ENCODE measurements at places on chromosomes 6 and 20. TPM values are rescaled to one million over a fixed set of nuclear protein-coding genes. Genes with fewer than 3 reads are reported as not detected.
A peak's percentile ranks its signal among the peaks of the same experiment; 100 is the strongest.

Gene C20orf144
- not detected for total RNA-seq

Gene DYNLT2
- 2.0 TPM for total RNA-seq

DNA sequence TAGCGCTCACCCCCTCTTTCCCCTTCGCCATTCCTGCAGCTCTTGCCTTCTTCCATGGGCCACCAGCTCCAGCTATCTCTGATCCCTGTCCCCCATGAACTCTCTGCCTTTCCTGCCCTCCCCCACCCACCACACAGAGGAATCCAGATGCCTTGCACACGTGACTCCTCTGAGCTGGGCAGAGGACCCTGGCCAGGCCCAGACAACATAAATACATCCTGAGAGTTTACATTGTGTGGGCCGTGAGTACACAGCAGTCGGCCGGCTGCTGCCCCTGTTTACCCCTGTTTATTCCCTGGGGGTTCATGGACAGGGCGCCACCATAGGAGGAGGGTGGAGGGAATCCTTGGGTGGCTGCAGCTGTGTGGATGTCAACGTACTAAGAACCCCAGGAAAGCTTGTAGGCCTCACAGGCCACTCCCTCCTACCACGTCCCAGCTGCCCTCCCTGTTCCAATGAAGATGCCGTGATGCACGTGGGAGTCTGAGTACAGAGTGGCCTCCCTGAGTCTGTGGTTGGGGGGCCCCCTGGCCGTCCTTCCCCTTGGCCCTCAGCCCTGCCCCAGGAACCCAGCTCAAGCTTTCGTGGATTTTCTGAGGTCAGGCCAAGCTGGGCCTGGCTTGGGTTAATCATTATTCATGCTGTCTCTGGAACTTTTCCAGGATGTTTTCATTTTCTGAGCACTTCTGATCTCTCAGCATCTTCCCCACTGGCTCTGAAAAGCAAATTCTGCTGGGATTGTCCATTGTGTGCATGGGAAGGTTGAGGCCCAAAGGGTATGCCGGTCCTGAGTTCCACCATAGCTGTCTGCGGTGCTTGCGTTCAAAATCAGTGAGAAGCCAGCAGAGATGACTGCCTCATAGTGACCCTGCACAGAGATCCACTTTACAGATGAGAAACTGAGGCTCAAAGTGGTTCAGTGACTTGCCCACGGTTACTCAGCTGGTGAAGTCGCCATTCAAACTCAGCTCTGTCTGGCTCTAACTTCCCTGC is 136.3 kb downstream of the MRPL14 start:
- DNase-seq, result peak; percentile 62

DNA sequence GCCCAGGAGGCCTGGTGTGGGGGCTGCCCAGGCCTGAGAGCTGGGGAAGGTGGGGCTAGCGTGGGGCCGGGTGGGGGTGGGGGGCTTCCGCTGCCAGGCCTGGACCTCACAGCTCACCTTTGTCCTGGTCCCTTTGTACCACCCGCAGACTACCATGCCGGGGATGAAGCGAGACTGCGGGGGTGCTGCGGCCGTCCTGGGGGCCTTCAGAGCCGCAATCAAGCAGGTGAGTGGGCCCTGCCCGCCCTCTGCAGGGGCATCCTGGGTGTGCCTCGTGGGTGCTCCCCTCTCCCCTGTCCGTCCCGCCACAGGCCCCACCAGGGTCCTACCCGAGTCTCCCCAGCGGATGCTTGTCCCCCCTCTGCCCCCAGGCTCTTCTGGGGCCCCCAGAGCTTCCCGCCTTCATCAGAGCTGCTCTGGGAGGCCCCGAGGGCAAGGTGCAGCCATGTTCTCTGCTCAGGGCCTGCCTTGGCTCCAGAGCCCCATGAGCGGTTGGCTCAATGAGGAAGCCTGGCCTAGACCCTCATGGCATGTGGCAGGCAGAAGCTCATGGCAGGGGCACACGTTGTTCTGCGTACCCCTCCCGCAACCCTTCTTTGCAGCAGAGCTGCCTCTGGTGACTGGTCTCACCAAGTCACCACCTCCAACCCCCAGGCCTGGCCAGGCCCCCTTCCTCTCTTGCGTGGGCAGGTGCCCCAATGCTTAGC is 14.5 kb downstream of the NPEPL1 start:
- DNase-seq, result no peak

Data from skin of body (tissue), 3 donors.